ENCODE measurements at places on chromosomes 4 and X.

GRCh38 chr4:4730249-4730648 lies 129.2 kb upstream of the MSX1 start:
- DNase-seq = no peak

- DNase-seq = no peak
Measured at GRCh38 chr4:80492761-80493160, 157.2 kb downstream of the CFAP299 start.

DNA sequence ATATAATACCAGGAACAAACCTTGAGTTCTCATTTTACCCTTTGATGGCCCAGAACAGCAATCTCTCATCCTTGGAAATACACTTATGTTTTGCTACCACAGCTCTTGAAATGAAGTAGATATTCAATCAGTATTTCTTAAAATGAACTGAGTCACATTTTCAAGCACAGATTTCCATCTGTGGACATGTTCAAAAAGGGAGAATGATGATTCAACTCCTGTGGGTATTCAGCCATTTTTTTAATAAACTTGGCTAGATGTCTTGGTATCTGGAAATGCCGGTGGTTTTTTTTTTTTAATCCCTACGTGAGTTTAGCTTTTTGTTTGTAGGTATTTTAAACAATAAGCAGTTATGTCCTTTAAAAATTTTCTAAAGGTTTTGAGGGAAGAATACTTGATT lies 64.2 kb upstream of the TRPC5OS start:
- DNase-seq = no peak

- DNase-seq = no peak
Measured at GRCh38 chr4:3307060-3307459, 14.2 kb downstream of the RGS12 start.

- DNase-seq = no peak
Measured at GRCh38 chrX:96918864-96919263, 35.2 kb downstream of the RPA4 start.

- DNase-seq = no peak
Measured at GRCh38 chr4:72896515-72896914, 173.0 kb downstream of the COX18 start.

GRCh38 chr4:159871141-159871540 lies 768.3 kb downstream of the RAPGEF2 start:
- DNase-seq = no peak

DNA sequence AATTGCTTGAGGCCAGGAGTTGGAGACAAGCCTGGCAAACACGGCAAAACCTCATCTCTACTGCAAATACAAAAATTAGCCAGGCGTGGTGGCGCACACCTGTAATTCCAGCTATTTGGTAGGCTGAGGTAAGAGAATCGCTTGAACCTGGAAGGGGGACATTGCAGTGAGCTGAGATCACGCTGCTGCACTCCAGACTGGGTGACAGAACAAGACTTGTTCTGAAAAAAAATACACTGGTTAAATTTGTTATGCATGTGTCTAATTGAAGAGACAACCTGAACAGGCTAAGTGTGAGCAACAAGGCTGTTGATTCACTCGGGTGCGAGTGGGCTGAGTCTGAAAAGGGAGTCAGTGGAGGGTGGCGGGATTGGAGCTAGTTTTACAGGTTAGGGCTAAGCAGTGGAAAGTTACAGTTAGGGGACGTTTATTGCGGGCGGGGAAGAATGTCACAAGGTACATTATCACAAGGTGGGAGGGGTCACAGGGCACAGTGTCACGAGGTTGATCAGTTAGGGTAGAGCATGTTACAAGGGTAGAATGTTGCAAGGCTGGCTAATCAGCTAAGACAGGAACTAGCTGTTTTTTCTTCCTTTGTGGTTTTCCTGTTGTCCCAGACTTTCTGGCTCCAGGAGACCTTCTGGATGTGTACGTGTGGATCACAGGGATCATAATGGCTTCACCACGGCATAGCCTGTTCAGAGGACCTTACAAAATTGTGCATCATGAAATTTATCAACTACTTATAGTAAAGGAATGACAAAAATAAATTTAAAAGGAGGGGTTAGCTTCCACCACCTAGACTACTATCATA lies 115.8 kb downstream of the NAA11 start:
- DNase-seq = no peak

Data from NCI-H187 treated with DMSO at 0.1 percent for 48 hours (cell line).